ENCODE measurements at places on chromosomes 2 and 18.

- no peak for DNase-seq
These were observed 695.9 kb upstream of the FAM98A start for GRCh38 chr2:34294961-34295360.

DNA sequence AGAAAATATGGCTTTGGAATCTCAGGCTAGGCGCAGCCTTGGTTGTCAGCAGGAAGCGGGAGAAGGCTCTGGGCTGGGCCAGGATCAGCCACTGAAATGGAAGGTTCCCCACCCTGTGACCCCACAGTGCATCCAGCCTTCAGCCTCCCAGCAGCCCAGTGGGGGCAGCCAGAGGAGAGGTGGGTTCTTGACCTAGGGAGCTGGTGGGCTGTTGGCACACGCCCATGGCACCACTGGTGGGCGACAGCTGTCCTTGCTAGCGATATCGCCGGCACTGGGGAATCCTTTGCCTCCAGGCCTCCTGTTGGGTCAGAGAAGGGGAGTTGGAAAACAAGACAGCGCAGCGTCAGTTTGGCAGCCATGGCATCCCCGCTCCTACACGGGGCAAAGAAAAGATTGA is 92.4 kb downstream of the KLHL29 start:
- DNase-seq: no peak

- no peak for DNase-seq
These were observed 165.6 kb upstream of the VRK2 start for GRCh38 chr2:57880967-57881366.

DNA sequence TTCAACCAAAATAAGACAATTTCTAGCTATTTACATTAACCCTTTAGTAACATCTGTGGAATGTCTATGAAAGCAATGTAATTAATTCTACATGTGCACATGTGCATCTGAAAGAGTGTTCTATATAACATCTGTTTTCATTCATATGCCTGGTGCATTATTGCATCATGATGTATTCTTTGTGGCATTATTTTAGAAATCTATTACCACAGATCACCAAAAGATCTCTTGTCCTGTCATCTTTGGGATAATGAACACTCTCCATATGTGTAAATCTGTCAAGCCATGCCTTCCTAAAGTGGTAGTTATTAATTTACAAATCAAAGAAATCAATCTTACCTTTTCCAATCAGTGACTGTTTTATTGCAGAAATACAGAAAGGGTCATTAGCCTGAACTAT is 86.9 kb downstream of the TRIB2 start:
- no peak for DNase-seq

GRCh38 chr2:234606896-234607295 is 110.0 kb upstream of the ARL4C start:
- DNase-seq: no peak

DNA sequence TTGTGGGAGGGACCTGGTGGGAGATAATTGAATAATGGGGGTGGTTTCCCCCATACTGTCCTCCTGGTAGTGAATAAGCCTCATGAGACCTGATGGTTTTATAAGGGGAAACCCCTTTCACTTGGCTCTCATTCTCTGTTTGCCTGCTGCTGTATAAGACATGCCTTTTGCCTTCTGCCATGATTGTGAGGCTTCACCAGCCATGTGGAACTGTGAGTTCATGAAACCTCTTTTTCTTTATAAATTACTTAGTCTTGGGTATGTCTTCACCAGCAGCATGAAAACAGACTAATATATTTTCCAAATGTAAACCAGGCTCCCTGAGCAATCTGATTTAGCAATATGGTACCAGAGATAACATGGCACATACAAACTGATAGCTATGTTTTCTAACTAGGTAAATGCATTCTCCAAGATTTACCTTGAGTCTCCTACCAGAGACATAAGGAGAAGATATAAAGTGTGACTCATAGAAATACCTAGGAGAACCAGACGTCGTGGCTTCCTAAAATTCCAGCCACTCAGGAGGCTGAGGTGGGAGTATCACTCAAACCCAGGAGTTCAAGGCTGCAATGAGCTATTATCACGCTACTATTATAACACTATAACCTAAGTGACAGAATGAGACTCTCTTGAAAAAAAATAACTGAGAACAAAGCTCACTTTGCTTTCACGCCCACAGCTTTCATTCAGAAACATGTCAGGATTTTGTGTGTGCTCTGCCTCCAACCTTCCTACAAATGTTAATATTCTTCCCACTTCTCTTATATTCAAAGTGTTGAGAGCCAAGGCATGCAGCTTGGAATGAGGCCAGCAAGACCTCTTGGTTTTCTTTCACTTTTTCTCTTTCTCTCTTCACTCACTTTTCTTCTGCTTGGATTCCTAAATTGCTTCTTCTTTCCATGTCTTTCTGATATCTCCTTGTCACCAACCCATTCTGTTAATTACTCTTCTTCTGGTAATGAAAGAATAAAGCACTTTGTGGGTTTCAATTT is 263.9 kb upstream of the UBE2E3 start:
- DNase-seq: no peak

DNA sequence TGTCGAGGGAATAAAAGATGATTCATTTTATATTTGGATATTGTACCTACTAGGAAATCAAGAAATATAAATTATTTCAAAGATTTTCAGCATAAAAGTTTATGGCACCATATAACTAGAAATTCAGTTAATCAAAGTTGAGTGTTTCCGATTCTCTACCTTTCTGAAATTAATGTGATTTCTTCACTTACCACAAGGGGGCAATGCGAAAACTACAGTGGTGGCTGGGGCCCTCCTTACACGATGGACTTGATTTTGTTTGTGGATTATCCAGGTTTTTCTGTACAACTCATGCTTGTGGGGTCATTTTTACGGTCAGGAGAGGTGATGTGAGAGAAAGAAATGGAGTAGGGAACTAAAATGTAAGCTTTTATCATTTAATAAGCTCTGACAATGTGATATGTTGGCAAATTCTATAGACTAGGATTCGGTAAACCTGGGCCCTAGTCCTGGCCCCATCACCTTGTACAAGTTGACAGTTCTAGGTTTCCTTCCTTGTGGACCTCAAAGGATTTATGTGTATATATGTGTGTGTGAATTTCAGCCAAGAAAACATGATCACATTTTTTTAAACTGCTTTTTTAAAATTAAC is 47.6 kb downstream of the G6PC2 start:
- DNase-seq: no peak

DNA sequence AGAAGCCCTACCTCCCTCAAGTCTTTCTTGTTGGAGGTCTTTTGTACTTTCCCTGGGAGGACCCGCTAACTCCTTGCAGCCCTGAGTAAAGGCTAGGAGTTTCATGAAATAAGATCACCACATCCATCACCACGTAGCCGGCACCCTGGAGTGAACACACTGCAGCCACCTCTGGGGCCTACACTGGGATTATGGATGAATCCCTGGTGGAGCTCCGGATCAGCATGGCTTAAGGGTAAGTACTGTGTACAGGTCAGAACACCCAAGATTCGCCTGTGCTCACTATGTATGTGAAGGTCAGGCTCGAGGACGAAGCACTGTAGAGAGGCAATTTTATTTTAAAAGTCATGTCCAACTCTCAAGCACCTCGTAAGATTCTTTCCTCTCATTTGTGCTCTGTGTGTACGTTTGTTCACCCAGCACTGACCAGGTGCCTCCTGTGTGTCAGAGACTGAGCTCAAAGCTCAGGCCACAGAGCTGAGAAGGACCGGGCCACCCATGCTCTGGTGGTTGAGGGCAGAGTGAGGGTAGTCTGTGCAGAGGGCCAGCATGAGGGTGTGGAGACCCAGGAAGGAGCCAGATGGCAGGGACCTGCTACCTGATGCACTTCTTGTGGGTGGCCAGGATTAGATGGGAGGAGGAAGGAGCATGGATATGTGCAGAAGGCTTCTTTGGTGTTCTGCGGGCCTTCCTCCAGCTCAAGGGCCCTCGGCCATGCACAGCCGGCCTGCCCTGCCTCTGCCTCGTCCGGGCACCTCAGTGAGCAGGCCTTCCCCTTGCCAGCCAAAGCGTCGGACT is 66.7 kb upstream of the TFCP2L1 start:
- DNase-seq: no peak

DNA sequence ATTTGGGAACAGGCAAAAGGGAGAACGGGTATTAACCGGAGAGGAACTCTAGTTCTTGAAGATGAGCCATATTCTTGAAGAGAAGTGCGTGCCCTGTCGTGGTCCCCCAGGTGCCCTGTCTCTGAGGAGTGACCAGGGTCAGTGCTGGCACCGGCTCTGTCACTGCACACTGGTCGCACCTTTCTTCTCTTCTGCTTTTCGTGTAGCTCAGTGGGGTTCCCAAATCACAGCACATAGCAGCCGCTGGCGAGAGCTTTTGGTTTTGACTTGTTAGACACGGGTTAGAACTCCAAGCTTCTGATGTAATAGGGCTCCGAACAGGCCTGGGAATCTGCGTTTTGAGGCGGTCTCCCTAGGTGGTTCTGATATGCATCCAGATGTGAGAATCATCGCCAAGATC is 18.4 kb upstream of the LRRTM1 start:
- no peak for DNase-seq

DNA sequence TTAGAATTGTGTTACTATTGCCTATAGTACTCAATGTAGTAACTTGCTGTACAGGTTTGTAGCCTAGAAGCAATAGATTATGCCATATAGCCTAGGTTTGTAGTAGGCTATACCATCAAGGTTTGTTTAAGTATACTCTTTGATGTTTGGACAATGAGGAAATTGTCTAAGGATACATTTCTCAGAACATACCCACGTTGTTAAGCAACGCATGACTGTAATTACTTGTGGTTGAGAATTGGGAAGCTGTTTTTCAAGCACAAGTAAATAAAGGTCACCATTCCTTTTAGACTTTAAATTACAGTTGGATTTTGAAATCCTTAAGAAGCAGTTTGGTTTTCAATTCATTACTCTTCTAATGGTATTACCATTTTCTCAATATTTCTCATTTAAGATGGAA is 89.8 kb upstream of the KCNH7 start:
- no peak for DNase-seq

DNA sequence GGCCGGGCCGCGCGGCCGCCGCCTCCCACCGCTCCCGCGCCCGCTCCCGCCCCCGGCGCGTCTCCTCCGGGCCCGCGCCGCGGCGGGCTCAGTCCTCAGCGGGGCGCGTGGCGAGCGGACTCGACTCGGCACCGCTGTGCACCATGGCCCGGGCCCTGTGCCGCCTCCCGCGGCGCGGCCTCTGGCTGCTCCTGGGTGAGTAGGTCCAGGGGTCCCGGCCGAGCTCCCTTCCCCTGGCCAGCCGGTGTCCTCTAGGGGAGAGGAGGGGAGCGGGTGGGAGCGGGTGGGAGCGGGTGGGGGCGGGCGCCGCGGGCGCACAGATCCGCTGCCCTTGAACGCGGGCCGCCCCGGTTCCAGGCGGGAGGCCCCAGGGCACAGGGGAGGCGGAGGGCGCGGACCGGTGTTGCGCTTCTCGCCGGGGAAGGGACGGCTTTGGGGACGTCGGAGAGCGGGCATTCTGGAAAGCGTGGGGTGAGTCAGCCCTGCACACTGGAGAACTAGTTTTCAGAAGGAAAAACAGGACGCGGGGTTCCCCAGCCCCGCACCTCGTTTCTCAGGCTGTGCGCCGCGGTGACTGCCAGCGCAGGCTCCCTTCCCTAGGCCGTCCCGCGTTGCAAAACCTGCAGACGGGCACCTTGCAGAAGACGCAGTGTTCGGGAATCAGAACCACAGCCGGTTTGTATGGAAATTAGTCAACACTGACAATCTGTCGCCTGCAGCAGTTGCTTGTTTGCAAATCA is at the start of gene RAMP1:
Gene RAMP1 (plus strand): TSS at position 91 of the 740 bp plus-strand sequence. CDS start 53 bp downstream, at position 144.
- DNase-seq: no peak

DNA sequence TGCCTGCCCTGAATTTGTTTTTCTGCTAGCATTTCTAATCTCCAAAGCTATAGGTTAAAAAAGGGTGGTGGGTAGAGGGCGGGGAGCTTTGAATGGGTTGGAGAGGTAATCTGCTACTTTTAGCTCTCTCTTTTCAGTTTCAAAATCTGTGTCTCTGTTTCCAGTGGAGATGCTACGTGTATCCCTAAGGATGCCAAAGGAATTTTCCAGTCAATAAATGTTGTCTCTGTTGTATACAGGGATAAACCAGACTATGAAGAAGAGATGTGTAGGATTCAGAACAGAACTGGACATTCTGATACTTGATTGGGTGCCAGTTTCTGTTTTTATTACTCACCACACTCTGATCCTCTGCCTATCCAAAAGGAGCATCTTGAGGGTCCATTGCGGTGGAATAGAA is 50.1 kb downstream of the TMEM178A start:
- no peak for DNase-seq

GRCh38 chr18:22542406-22542835 is 124.7 kb upstream of the CTAGE1 start:
- DNase-seq: no peak

GRCh38 chr2:160731856-160732255 is 238.2 kb upstream of the RBMS1 start:
- DNase-seq: no peak

GRCh38 chr2:54271189-54271588 is 15.2 kb upstream of the TSPYL6 start:
- DNase-seq: no peak

DNA sequence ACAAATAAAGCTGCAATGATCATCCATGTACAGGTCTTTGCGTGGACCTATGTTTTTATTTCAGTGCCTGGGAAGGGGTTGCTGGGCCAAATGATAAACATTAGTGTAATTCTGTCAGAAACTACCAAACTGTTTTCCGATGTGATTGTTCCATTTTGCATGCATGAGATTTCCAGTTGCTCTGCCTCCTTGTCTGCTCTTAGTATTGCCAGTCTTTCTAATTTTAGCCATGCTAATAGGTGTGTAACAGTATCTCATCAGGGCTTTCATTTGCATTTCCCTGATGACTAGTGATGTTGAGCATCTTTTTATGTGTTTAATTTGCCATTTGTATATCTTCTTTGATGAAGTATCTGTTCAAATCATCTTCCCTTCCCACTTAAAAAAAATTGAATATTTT is 67.5 kb downstream of the SP110 start:
- DNase-seq: no peak

GRCh38 chr2:205464681-205465080 is 217.6 kb upstream of the NRP2 start:
- no peak for DNase-seq

All from NCI-H1092 (cell line).